Cardiac ventricle fibroblast (primary cell): ENCODE measurements at places on chromosomes 13 and 19. TPM values are rescaled to one million over a fixed set of nuclear protein-coding genes. Genes with fewer than 3 reads are reported as not detected.

LHFPL6 gene
- total RNA-seq = 95.7 and 96.5 TPM in 2 replicates

C1QTNF9 gene
- total RNA-seq = not detected in 2 replicates

ALKBH6 gene
- total RNA-seq = 17.2 and 20.0 TPM in 2 replicates

USHBP1 gene
- 0.25 and 0.44 TPM in 2 replicates for total RNA-seq

TMEM86B gene
- total RNA-seq = 0.44 and 0.73 TPM in 2 replicates

CARD8 gene
- 12.3 and 17.7 TPM in 2 replicates for total RNA-seq

DACT3 gene
- 7.3 and 8.4 TPM in 2 replicates for total RNA-seq

PCDH9 gene
- 15.8 and 16.7 TPM in 2 replicates for total RNA-seq

KRTDAP gene
- total RNA-seq = not detected in 2 replicates

MISP3 gene
- 1.4 and 1.8 TPM in 2 replicates for total RNA-seq

HS6ST3 gene
- total RNA-seq = not detected in 2 replicates

PSG3 gene
- not detected in 2 replicates for total RNA-seq

GPR18 gene
- total RNA-seq = not detected in 2 replicates

RASIP1 gene
- total RNA-seq = 3.7 and 4.1 TPM in 2 replicates
